ENCODE measurements at places on chromosomes 5 and 9. TPM values are rescaled to one million over a fixed set of nuclear protein-coding genes. Genes with fewer than 3 reads are reported as not detected.

DNA sequence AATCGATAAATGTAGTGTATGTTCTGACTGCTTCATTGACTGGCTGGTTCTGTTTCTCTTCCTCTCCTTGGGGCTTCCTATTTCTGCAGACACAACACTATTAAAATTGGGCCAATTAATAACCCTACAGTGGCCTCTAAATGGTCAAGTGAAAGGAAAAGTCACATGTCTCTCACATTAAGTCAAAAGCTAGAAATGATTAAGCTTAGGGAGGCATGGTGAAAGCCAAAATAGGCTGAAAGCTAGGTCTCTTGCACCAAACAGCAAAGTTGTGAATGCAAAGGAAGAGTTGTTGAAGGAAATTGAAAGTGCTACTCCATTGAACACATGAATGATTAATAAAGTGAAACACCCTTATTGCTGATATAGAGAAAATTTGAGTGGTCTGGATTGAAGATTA lies 58.2 kb downstream of the CCNH start:
- no peak for DNase-seq

- DNase-seq = no peak
These were observed 40.6 kb upstream of the FER start for GRCh38 chr5:108707141-108707540.

DNA sequence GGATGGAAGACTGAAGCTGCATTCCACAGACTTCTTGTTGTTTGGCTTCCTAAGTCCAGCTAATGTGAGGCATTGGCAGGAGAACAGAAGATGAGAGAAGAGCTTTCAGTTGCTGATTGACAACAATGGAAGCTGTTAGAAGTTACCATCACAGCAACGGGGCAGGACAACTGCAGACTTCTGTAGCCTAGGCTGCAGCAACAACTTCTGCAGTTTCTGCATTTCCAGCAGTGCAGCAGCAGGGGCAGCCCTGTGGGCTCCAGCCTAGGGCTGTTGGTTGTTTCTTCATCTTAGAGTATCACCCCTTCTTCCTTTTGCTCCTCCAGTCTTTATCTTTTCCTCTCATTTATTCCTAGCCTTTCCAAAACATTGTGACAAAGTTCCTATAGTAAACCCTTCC lies 528.8 kb upstream of the PTGER4 start:
- DNase-seq = no peak

DNA sequence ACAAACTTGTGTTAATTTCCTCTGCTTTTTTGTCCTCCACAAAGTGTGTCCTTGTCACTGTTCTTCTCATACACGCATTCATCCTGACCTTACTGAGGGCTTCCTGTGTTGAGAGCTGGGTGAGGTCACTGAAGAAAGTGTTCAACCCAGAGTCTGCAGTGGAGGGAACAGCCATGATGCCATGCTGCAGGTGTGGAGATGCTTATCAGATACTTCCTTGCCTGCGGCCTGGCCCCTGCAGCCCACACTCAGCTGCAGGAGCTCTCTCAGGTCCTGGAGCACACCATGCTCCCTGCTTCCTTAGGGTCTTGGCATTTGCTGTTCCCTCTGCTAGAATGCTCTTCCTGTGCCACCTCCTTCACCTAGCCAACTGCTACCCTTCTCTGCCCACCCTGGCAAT lies 108.1 kb upstream of the SPRY4 start:
- no peak for DNase-seq

- peak; percentile 66 for DNase-seq
These were observed 20.6 kb downstream of the TPPP start for GRCh38 chr5:672329-673160.

DNA sequence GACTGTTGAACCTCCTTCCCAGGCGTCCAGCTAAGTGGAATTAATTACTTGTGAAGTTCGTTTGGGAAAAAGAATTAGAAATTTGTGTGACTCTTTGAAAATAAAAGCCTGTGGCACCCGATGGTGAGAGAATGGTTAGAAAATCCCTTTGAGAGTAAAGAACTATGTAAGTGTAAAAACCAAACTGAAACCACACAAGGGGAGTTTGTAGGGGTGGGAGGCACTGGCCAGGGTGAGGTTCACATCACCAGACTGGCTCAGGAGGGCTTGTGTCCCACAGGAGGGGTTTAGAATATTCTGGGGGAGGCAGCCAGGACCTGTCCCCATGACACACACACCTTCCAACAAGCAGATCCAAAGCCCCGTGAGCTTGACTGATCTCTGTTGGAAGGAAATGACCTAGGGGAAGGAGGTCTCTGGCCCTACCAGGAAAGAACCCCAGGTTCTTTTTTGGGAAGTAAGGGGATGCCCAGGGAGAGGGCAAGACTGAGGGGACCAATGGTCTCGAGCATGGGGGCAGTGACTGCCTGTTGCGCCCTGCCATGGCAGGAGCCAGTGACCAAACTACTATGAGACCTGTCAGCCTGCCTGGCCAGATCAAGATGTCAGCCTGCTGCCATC lies 4.3 kb downstream of the SPATA24 start:
- DNase-seq = no peak

ITGA2 gene
- 16.1 TPM for polyA plus RNA-seq

CTXN3 gene
- polyA plus RNA-seq = 1.8 TPM

DNA sequence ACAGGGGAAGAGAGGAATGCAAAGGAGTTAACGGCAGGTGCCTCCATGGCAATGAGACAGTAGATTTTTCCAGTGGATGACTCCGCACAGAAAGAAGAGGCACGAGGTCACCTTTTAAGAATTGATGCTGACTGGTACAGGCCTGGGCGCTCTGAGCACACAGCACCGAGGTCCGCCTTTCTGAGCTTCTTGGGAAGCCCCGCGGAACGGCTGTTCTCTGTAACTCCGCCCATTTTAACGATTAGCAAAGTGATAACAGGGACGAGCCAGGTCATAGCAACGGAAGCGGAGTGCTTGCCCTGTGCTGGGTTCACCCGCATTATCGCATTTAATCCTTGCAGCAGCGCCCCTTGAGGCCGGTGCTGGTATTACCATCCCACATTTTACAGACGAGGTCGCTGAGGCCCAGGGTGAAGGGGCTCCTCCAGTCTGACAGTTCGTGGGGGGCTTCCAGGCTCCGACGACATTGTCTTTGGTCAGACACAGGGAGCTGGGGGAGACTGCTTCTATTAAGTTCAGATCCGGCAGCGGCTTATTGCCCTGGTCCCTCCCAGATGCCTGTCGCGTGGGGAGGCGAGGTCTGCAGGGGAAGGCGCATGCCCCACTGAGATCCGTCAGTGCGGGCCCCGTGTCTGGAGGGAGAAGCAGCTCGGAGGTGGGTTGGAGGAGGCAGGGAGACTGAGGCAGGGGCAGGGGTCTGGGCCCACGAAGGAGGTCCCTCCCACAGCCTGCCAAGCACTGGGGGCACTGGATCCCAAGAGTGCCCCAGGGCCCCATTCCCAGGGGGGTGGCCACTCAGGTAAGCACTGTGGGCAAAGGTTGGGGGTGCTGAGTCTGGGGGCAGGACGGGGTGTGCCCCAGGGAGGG lies 22.3 kb upstream of the HMCN2 start:
- DNase-seq = peak; percentile 37

DNA sequence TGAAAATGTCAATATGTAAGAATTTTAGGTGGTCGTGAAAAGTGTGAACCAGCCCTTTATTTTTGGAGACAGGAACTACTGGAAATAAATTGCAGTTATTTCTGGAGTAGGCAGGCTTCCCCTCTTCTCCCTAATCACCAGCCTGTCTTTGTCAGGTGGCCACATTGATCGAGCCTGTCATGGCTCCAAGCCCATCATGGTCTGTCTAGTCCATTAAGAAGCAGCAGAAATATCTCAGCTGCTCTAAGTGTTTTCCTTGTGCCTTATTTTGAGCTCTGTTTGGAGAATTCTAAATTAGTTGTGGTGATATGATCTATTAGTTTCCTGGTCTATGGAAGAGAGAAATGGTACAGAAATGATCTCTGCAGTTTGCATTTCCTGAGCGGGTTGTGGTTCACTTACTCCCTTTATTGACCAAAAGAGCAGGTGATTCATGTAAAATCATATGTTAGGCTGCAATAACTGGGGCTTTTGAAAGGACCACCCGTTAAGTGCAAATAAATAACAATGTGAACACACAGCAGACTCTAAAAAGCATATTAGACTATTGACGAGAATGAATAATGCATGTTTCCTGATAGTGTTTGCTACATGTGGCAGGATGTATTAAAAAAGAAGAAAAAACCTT lies 42.3 kb downstream of the BASP1 start:
- DNase-seq = no peak

CDKN2B-AS1 gene
- polyA plus RNA-seq = 0.12 TPM

ANKRD20A1 gene
- 0.39 TPM for polyA plus RNA-seq

GRCh38 chr5:108818613-108819272 lies 71.0 kb downstream of the FER start:
- DNase-seq = no peak

- no peak for DNase-seq
These were observed 168.0 kb downstream of the NXNL2 start for GRCh38 chr9:88702985-88703384.

GDA gene
- 0.16 TPM for polyA plus RNA-seq

- no peak for DNase-seq
These were observed 148.3 kb upstream of the GHR start for GRCh38 chr5:42274913-42275312.

DNA sequence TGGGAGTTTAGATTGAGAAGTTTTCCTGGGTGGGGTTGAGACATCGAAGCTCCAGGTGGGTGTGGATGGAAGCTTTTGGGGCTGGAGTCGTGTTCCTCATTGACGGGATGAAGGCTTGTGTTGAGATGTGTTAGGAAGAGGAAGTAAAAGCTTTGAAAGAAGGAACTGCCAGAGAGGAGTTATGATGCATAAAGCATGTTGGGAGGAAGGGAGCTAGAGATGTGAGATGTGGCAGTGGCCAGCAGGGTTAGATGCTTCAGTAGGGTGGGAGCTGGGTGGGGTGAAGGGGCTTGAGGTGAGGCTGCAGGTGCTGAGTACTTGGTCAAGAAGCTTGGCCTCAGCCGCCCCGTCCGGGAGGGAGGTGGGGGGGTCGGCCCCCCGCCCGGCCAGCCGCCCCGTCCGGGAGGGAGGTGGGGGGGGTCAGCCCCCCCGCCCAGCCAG lies 56.7 kb downstream of the HSPA4 start:
- no peak for DNase-seq
